Effector memory CD8-positive, alpha-beta T cell (primary cell): ENCODE measurements at places on chromosomes 4 and X.

GRCh38 chr4:14184265-14184664 is 556.7 kb upstream of the BOD1L1 start:
- no peak for DNase-seq

DNA sequence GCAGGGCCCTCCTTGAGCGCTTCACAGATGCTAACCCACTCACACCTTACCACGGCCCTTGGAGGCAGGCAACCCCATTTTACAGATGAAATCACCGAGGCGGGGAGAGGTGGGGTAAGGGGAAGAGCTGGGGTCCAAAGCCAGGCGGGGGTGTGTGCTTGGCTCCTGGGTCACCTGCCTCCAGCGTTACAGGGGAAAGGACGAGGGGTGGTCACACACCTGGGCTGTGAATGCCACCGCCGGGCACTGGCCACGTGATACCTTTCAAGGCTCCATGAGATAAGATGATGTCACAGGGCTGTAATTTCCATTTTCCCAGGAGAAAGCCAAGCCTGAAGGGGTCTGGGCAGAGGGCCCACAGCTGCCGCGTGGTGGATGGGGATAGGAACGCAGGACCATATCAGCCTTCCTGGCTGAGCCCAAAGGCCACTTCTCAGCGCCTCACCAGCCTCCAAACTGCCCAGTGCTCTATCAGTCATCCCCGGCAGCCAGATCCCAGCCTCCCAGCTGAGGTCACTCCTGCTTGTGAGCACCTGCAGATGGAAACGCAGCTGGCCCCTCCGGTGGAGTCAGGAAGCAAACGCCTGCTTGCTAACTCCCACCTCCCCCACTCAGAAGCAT is 62.4 kb upstream of the CRMP1 start:
- no peak for DNase-seq

DNA sequence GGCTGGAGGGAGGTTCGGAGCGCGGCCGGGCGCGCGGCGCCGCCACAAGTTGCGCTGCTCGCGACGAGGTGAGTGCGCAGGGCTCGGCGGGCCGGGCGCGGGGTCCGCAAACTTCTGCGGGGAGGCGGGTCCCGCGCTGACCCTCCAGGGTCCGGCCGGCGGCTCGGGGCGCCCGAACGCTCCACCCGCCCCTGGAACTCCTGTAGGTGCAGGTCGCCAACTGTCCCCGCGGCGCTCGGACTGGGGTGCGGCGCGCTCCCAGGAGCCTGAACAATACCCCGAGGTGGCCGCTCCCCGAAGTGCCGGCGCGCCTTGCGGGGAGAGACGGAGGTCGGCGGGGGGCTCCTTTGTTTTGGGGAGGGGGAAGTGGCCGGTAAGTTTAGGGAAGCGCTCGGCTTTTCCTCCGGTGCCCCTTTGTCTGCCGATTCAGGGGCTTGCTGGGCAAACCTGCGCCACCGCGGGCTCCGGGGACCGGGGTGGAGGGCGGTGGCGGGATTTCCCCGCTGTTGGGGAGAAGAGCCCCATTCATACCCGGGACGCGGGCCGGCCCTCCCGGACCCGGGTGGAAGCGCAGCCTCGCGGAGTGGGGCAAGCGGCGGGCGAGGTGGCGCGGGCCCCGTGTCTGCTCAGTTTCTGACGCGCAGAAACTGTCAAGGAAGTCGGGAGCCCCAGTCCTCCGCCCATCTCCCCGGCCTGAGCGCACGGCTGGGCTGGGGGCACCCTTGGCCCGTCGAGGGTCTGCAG is 694 bp downstream of the TBL1X start:
- peak; percentile 30 for DNase-seq

DNA sequence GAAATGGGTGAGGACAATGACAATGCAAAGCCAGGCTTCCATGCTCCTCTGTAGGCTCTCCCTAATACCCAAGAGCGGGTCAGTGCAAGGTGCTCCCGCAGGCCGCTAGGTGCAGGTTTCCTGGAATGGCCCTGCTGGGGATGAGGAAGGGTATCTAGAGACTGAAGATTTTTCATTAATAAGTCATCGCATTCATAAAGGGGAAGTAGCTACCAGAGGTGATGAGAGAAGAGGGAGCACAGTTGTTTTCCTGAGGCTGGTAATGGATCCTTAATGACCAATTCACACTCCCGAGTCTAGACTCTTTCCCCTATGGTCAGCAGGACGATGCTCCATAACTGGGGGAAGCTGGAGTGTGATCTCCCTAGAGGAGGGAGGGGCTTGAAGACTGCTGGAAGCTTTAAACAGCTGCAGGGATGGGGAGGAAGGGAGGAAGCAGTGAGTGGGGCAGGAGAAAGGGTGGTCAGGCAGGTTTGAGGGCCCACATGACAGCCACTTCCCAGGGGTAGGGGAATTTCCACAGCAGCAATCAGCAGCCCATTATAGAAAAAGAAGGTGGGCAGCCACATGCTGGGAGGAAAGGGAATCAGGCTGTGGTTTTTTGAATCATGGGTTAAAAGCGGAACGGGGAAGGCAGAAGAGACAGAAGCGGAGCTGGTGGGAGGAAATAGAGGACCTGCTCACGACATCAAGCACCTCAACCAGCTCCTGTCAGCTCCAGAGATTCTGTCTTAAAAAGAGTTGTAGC is 10.2 kb upstream of the ATP6AP2 start:
- no peak for DNase-seq

GRCh38 chr4:7017446-7018048 is 25.6 kb upstream of the TADA2B start:
- no peak for DNase-seq

- no peak for DNase-seq
Measured at GRCh38 chr4:141131723-141132071, 1.6 kb downstream of the RNF150 start.

DNA sequence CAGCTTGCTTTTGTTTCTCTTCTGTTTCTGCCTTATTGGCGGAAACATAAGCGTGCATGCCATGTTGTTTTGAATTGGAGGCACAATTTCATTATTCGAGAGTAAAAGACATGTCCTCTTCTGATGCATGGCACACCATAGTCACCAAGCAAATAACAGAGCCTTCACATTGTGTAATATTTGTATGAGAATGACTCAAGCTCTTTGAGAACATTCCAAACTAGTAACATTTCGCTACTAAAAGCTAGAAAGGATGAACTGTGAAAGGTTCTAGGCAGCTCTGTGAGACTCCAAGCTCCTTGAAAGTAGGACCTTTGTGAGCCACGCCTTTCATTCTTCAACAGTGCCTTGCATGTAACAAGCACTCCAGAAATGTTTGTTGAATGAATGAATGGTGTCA is 9.2 kb upstream of the ANXA3 start:
- no peak for DNase-seq
